ENCODE measurements at places on chromosomes 4 and X.

DNA sequence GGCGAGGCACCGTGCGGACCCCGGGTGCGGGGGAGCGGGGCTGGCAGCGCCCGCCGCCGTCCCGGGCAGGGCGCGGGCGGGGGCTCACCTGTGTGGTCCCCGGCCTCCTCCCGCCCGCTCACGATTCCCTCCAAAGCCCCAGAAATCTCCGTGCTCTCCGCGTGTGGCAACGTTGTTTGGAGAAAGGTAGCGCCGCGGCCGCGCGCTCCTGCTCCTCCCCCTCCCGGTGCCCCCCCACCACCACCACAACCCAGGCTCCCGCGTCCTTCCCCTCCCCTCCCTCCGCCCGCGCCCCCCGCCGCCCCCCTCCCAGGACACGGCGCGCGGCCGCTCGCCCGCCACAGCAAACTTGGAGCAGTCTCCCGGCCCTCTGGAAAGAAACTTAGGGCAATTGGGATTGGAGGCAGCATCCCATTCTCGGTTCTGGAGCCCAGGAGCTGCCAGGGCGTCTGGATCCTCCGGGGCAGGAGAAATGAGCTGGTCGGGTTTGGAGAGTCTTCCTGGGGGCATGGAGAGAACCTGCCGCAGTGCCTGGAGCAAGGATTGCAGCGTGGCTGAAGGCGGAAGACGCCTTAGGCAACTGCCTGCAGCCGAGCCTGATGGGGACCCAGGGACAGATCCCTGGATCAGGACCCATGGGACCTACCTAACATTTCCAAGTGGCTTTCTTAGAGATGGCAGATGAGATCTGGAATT lies 855 bp downstream of the KLF3 start:
- no peak for DNase-seq

- DNase-seq, result no peak
These were observed 8.6 kb upstream of the MAML3 start for GRCh38 chr4:140162596-140162995.

DNA sequence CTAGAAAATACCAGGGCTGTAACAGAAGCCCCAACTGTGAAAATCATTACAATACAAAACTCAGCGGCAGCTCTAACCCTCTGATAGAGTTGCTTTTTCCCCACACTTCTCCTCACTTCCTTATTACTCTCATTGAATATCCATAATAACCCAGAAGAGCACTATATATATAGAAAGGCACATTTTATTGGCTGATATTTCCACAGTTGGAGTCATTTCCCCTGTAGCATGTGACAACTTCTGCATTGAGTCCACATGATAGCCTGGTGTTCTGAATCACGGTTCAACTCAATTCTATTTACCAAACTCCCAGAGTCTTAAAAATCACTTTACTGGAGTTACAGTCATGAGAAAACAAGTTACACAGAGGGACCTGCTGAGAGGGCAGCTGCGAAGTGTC lies 46.6 kb upstream of the NWD2 start:
- DNase-seq, result no peak

DNA sequence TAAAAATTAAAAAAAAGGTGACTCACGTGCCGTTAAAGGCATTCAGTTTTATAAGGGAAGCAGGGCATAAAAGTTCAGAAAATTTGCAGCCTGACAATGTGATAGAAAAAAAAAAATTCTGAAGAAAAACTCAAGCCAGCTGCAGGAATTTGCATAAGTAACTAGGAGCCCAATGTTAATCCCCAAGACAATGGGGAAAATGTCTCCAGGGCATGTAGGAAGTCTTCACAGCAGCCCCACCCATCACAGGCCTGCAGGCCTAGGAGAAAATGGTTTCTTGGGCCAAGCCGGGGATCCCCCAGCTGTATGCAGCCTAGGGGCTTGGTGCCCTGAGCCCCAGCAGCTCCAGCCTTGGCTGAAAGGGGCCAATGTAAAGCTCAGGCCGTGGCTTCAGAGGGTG lies 31.2 kb downstream of the CHM start:
- DNase-seq, result no peak

DNA sequence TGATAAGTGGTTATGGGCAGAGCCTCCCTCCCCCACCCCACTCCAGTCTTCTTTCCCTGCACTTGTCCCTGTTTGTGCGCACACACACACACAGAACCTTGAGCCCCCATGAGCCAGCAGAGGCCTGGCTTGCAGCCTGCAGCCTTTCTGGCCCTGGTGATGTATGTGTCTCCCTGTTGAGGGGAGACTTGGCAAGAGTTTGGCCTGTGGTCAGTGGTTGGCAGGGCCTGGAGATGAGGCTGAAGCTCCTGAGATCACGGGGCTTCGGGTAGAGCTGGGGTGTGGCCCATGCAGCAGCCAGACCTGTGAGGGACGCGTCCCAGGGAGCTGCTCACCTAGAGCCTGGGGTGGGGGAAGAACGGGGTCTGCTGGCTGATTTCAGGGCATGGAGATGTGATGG lies 2.3 kb downstream of the GPR173 start:
- no peak for DNase-seq

DNA sequence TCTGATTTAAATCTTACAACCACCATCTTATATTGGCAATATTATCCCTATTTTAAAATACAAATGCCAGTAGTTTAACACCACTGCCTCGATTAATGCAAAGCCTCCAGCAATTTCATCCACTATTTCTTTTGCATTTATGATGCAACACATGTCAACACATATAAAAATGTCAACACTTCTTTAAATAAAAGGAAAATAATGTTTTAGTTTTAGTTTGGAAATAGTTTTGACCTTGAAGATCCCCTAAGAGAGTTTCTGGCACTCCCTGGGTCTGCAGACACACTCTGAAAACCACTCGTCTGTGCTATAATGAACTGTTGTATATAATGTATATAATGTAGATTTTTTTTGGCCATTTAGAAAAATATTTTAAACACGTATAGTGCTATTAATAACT lies 99.0 kb downstream of the CAMK2D start:
- no peak for DNase-seq

All from stimulated activated CD8-positive, alpha-beta memory T cell treated with anti-CD3 and anti-CD28 coated beads, Interleukin-7, amount 100 ng/mL, for 1 hour (primary cell).